CD14-positive monocyte (primary cell): ENCODE measurements at places on chromosomes 4 and X. TPM values are rescaled to one million over a fixed set of nuclear protein-coding genes. Genes with fewer than 3 reads are reported as not detected.

Gene RHOH
- polyA plus RNA-seq: 0.16 and 0.22 TPM in 2 replicates

Gene NUP62CL
- not detected for polyA plus RNA-seq

Gene VSIG1
- polyA plus RNA-seq: not detected

Gene PLAC8
- 170 TPM for polyA plus RNA-seq

Gene CFAP99
- 0.15 TPM for polyA plus RNA-seq

Gene ATP2B3
- not detected for polyA plus RNA-seq
